AML-193 (cell line): ENCODE measurements at places on chromosomes 7 and 10.

GRCh38 chr10:11871466-11871865 lies 48.3 kb downstream of the PROSER2 start:
- DNase-seq = no peak

DNA sequence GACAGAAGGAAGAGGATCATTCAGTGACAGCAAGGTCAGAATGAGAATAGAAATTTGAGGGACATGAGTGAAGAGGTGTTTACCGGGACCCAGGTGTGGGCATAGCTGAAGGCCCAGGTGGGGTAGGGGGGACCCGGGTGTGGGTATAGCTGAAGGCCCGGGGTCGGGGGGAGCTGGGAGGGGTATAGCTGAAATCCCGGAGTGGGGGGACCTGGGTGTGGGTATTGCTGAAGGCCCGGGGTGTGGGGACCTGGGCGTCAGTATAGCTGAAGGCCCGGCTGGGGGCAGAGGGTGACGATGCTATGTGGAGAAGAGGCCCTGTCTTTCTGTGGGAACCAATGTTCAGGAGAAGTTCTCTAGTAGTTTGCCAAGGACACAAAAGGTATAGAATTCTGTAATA lies 183.0 kb upstream of the PITRM1 start:
- DNase-seq = no peak

- DNase-seq = no peak
Measured at GRCh38 chr10:13705526-13706174, 118.9 kb downstream of the PRPF18 start.

- no peak for DNase-seq
Measured at GRCh38 chr7:87574630-87575029, 26.1 kb downstream of the ABCB1 start.

GRCh38 chr10:77699080-77699645 lies 61.6 kb upstream of the KCNMA1 start:
- DNase-seq = no peak

DNA sequence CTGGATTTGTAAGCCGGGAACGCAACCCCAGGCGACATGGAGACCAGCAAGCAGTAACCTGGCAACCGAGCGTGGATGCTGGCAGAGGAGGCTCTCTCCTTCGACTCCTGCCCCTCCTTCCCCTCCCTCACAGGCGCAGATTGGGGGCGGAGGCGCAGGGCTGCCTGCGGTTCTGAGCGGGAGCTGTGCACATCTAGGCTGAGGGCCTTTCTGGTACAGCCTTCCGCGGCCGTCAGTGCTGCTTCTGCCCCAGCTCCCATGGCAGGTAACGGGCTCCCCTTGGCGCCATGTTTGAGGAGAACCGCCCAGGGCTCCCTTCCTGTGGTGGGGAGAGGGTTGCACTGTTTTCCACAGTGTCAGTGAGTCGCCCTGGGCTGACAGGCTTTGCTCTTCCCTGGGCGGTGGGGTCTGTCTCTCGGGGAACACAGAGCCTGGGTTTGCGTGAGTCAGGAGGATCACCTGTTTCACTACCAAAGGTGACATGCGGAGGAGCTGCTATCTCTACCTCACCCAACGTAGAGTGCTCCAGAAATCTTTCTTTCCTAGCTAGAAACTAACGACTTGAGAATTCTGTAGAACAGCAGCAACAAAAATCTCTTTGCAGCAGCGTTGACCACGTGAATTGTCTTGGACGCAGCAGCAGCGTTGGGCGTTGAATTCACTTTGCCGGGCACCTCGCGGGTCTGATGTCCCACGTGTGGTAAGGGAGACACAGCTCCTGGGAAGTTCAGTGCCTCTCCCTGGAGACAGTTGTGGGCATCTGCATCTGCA lies 154.8 kb upstream of the COBL start:
- no peak for DNase-seq

DNA sequence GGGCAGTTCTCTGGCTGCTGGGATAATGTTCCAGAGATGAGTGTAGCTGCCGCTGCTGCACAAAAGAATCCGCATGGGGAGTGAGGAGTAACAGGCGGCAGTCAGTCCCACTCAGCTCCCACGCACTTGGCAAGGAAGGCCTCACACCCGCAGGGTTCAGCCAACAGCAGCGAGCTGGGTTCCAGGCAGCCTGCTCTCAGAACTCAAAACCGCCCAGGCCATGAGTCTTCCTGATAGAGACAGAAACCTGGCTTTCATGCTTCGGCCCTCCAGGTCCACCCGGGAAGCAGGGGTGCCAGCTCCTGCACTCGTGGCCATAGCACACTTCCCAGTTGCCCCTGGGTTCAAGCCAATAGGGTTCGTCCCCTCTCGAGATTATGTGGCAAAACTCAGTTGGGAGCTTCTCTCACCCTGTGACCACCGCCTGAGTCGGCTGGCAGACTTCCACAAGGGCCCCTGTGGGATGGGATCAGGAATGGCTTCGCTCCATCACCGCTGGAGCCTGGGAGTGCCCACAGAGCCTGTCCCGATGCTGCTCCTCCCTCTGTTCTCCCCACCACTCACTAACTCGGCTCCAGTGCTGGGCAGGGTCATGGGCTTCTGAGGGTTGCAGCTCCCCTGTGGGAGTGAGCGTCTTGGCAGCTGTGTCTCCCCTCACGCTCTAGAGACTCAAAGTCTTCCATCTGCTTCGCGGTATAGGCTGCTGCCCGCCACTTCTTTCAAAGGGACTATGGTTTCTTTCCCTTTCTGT lies 20.6 kb downstream of the CLRN3 start:
- no peak for DNase-seq

DNA sequence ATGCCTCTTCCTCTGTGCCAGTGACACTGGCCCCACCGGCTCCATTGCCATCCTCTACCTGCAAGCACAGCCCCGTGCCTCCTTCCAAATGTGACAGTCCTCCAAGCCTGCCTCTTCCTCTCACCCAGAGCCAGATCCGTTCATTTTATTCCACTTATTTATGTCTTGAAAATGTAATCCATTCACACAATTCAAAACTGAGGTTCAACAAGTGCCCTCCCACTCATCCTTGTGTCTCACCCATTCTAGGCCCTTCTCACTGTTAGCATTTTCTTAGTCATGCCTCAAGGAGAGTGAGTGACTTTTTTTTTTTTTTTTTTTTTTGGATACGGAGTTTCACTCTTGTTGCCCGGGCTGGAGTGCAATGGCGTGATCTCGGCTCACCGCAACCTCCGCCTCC lies 41.7 kb downstream of the FKBP6 start:
- no peak for DNase-seq

DNA sequence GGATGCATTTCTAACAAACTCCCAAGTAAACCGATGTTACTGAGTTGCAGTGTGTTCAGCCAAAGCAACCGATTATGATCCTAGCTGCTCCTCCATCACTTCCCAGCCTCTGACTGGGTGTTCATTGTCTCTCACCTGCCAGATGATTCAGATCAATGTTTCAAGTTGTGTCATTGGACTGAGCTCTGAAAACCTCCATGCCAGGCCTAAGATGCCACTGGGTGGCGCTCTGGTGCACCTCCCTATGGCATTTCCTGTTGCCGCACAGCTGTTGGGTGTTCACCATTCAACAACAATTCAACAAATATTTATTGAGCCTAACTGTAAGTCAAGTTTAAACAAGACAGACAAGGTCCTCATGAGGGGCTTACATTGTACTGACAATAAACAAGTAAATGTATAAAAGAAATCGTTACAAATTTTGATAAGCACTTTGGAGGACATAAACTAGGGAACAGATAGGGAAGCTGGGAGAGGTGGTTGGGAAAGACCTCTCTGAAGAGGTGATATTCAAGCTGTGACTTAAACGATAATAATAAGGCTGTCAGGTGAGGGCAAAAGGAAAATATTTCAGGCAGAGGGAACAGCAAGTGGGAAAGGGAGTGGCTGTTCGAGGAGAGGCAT lies 22.8 kb downstream of the RGR start:
- peak; percentile 7 for DNase-seq

DNA sequence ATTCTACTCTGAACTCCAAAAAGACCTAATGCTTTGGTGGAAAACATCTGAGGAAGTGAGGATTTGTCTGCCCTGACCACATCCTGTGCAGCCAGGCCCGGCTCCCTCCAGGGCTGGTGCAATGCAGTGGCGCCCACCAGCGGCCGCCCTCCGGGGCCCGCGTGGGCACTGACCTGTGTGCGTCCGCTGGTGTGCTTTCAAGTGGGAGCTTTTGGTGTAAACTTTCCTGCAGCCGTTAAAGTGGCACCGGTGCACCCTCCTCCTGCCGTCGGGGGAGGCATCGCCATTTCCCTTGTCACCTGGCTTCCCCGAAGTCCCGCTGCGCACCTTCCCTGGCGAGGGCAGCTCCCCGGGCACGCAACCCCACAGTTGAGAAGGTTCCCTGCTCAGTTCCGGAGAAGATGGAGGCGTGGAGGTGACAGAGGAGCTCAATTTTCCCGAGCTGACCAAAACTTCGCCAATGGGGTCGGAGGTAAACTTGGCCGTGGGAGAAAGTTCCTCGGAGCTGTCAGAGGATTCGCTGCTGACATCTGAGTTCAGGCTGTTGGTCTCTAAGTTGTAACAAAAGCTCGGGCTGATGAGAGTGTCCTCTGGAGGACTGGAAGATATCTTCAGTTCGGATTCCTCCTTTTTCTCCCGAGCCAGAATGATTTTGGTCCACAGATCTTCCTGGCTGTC lies 3.4 kb downstream of the KLF6 start:
- DNase-seq = peak; percentile 41

DNA sequence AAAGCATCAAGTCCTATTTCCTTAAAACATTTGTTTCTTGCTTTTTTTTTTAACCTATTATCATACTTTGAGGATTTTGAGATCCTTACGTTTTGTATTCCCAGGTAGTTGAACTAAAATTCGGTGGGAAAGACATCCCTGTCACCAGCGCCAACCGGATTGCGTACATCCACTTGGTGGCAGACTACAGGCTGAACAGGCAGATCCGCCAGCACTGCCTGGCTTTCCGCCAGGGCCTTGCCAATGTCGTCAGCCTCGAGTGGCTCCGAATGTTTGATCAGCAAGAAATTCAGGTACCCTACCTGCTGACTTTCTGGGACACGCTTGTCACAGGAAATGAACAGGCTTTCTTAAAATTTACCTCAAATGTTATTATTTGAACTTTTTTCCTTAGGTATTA lies 83.0 kb upstream of the DNAJB6 start:
- DNase-seq = no peak

DNA sequence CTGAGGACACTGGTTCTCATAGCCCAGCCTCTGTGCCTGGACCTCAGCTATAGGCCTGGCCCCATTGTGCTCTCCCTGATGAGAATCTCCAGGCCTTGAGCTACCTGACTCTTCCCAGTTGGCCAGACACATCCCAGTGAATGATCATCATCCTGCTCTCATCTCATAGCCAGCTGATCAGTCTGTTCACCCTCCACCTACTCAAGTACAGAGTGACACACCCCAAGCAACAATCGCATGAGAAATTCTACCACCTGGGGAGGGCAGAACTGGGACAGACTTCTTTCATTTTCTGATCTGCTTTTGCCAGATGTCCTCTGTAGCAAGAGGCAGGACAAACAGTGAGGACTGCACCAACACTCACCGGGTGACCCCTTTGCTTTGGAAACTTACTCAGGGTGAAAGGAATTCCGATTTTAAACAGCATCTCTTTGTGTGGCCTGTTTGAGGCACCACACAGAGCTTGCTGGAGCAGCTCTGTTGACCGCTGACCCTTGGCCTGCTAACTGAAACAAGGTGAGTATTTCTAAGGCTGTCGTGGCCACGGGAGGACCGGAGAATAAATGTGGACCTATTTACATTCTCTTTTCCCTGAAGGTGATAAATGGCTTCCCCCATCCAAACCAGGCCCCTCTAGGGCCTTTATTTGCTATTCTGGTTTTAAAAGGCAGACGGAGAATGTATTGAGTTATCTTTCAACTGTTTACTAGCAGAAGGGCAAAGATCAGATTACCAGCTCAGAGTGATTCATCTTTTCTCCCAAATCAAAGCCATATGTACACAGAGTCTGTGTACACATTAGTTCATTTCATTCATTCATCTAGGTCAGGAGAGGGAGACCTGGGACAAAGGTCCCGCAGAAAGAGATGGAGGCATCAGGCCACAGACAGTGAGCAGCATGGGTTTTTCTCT lies 181.4 kb upstream of the TNS3 start:
- DNase-seq = no peak

GRCh38 chr7:30175636-30176147 lies 40.9 kb downstream of the MTURN start:
- no peak for DNase-seq

DNA sequence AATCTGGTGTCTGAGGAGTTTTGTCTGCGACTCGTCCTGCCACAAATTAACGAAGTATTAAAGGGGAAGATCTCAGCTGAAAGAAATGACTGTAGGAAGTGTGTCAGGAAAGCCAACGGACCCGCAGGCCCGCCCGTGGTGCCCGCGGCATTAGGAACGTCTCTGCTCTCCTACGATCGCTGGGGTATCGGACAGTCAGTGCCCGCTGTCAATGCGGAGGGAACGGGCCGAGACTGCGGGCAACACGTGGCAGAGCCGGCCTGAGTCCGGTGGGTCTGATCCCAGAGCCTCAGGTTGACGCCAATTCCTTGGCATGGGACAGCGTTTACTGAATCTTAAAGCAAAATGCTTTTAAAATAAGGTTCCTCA lies 128.7 kb downstream of the KBTBD2 start:
- no peak for DNase-seq

DNA sequence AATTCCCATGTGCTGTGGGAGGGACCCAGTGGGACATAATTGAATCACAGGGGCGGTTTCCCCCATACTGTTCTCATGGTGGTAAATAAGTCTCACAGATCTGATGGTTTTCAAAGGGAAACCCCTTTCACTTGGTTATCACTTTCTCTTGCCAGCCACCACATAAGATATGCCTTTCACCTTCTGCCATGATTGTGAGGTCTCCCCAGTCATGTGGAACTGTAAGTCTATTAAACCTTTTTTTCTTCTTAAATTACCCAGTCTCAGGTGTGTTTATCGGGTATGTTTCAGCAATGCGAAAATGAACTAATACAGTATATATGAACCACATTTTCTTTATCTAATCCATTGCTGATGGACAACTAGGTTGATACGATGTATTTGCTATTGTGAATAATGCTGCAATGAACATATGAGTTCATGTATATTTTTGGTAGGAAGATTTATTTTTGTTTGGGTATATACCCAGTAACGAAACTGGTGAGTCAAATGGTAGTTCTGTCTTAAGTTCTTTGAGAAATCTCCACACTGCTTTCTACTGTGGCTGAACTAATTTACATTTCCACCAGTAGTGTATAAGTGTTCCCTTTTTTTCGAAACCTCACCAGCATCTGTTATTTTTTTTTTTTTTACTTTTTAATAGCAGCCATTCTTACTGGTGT lies 70.0 kb upstream of the HGF start:
- no peak for DNase-seq

DNA sequence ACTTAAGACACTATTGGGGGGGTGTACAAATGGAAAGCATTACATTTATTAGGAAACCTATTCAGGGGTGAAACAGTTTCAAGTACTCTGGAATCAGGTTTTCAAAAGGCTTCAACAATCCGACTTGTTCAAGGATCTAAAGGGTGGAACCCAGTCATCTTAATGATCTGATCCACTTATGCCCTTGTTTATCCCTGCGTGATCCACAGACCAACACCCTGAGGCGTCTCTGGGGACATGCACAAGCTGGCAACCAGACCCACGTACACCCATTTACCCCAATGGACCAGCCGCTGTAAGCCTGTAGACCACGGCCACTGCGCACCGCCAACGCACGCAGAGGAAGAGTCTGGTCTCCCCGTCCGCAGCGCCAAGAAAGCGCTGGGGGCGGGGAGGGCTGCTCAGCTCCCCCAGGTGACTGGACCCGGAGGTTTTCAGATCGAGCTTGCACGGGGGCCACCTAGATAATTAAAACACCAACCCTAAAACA lies 13.4 kb downstream of the HNRNPF start:
- DNase-seq = no peak
